ENCODE measurements at places on chromosomes 2 and 18. TPM values are rescaled to one million over a fixed set of nuclear protein-coding genes. Genes with fewer than 3 reads are reported as not detected.

DNA sequence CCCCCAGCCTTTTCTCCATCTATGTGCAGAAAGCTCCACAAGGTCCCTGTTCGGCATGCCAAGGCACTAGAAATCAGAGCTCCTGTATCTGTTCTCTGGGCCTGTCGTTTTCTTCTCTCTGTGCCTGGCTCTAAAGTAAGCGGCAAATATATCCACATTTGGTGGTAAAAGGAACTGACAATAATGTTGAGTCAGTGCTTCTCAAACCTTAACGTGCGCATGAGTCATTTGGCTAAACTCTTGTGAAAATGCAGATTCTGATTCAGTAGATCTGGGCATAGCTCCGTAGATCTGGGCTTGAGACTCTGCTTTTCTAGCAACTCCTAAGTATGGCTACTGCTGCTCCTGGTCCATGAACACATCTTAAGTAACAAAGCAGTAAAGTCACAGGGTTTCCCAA lies 16.5 kb upstream of the ACSL3 start:
- H3K27ac ChIP-seq, result peak overlapping the region; percentile 1
- H3K4me1 ChIP-seq, result peaks cover 10% of the 10 kb centered on the region
- no peak overlapping the region for H3K4me3 ChIP-seq
- no peaks in the 10 kb centered on the region for H3K27me3 ChIP-seq

- no peaks in the 10 kb centered on the region for H3K27me3 ChIP-seq
- H3K4me1 ChIP-seq, result peaks cover 3% of the 10 kb centered on the region
- no peak for DNase-seq
- H3K27ac ChIP-seq, result peak overlapping the region; percentile 74
These were observed 31.1 kb upstream of the EIF2AK3 start for GRCh38 chr2:88658326-88658725.

DNA sequence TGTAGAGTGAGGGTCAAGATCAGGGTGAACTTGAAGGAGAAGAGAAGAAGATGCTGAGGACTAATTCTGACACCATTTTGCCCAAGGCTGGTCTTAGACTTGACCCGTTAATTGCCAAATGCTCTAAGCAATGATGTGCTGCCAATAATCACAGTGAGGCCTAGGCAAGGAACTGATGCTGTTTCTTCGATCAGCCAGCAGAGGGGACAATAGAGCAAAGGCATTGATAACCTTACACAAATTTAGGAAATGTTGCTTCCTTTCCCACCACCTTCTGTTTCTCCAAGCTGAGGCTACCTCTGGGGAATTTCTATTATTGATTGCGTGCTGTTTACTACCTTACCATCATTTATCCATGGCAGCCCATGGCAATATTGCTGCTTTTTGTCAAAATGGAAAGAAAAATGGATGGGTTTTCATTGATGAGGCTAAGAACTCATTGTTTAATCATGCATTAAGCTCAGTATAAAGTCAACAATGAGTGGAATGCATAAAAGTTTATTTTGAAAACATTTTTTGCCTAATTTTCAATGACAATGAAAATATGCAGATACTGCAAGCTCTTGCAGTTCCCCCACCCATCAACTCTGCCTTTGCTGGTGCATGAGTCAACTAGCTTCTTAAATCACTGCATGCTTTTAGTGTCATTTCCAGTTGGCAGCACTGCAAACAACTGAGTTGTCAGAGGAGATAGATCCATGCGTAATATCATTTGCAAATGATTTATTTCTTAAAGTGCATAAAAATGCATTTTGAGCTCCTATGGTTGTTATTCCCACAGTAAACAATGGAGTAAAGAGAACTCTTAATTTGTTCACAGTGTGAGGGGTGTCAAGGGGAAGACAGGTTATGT lies 116.4 kb upstream of the NYAP2 start:
- H3K27ac ChIP-seq, result no peak overlapping the region
- no peak for DNase-seq
- H3K27me3 ChIP-seq, result no peaks in the 10 kb centered on the region
- H3K4me1 ChIP-seq, result no peaks in the 10 kb centered on the region

The VWC2L gene
- total RNA-seq, result not detected

GRCh38 chr2:54519841-54520459 lies 63.8 kb downstream of the SPTBN1 start:
- H3K4me3 ChIP-seq, result no peak overlapping the region
- no peaks in the 10 kb centered on the region for H3K27me3 ChIP-seq
- H3K36me3 ChIP-seq, result no peaks in the 10 kb centered on the region
- H3K4me1 ChIP-seq, result peaks cover 61% of the 10 kb centered on the region

The TNFRSF11A gene
- total RNA-seq, result 1.7 TPM

GRCh38 chr2:168567836-168568235 lies 111.8 kb downstream of the CERS6 start:
- H3K36me3 ChIP-seq, result no peaks in the 10 kb centered on the region
- H3K4me1 ChIP-seq, result no peaks in the 10 kb centered on the region

The NEU4 gene
- not detected for total RNA-seq

DNA sequence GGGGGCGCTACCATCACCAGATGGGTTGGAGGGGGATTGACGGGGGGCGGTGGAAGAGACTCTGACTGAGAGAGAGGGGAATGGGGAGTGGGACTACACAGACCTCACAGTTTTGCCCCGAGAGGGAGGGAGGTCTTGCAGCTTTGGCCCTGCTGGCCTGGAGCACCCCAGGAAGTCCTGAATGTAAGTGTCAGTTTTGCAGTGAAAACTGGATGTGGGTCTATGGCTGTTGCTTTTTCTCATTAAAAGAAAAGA lies 2.4 kb downstream of the TCF7L1 start:
- H3K4me1 ChIP-seq, result peaks cover 18% of the 10 kb centered on the region
- H3K36me3 ChIP-seq, result no peaks in the 10 kb centered on the region
- H3K27me3 ChIP-seq, result peaks cover 6% of the 10 kb centered on the region
- no peak for DNase-seq

The COL4A3 gene
- 46.4 TPM for total RNA-seq

DNA sequence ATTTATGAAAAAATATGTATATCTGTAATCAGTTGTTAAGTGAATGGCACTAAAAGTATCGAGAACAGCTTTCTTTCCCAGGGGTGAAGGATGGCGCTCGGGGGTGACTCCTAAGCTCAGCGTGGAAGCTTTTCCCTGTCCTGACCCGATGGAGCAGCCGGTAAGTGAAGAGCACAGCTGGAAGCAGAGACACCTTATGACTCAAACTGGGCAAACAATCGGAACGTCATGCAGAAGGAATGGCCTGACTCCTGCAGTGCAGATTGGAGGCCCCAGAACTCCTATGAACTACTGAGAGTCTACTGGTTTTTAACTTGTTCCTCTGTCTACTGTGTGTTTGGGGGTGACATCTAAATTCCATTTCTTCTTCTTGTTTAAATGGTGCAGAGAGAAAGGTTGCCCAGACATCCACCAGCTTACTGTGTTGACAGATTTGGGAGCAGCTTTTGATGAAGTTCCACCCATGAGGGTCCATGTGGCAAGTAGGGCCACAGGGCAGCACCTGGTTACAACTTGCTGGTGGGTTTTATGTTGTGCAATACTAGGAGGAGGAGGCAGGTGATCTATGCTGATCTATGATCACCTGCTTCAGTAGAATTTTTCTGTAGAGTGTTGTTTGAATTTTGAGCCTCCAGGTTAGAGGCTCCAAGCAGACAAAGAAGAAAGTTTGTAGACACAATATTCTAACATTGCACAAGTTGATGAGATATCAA lies 52.8 kb upstream of the TMEM182 start:
- no peaks in the 10 kb centered on the region for H3K27me3 ChIP-seq
- no peak overlapping the region for H3K27ac ChIP-seq
- H3K36me3 ChIP-seq, result no peaks in the 10 kb centered on the region
- H3K4me1 ChIP-seq, result no peaks in the 10 kb centered on the region

DNA sequence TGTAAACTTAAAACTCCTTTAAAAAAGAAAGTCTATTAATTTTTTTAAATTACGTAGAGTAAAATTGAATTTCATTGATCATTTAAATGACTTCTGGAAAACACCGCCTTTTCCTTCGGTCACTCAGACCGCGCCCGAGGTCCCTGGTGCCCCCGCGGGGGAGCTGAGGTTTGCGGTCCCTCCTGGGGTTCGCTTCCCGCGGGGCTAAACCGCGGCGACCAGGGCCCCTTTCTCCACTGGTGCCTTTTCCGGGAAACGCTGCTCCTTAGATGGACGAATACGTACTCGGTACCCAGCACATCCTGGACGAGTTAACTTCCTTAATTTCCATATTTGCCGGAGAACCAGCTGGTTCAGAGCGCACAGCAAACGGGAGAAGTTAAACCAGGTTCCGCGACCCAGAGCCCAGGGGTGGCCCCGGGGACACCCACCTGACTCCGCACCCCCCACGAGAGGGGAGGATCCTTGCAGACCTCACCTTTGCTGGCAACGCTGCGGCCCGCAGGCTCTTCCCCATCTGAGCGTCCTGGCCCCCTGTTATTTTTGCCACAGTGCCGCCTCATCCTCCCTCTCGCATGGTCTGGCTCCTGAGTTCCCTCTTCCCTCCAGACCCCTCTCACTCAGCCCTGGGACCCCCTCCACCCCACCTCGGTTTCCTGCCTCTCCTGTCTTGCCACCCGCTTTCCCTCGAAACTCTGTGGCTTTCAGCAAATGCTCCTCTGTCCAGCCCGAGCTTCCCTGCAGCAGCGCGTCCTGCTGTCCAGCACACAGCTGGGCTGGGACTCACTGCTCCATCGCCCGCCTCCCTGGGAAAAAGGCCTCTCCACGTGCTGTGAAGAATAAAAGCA lies 420.0 kb upstream of the MYT1L start:
- no peaks in the 10 kb centered on the region for H3K27me3 ChIP-seq
- no peaks in the 10 kb centered on the region for H3K36me3 ChIP-seq
- DNase-seq, result no peak
- H3K27ac ChIP-seq, result no peak overlapping the region
- H3K4me3 ChIP-seq, result no peak overlapping the region
- H3K4me1 ChIP-seq, result no peaks in the 10 kb centered on the region

GRCh38 chr2:50781646-50782045 lies 250.3 kb downstream of the NRXN1 start:
- no peaks in the 10 kb centered on the region for H3K36me3 ChIP-seq
- DNase-seq, result no peak
- no peaks in the 10 kb centered on the region for H3K4me1 ChIP-seq
- no peak overlapping the region for H3K4me3 ChIP-seq
- H3K27me3 ChIP-seq, result no peaks in the 10 kb centered on the region

- H3K4me1 ChIP-seq, result no peaks in the 10 kb centered on the region
- H3K27me3 ChIP-seq, result no peaks in the 10 kb centered on the region
- DNase-seq, result no peak
- H3K27ac ChIP-seq, result no peak overlapping the region
- H3K36me3 ChIP-seq, result no peaks in the 10 kb centered on the region
- H3K4me3 ChIP-seq, result no peak overlapping the region
These were observed 16.6 kb upstream of the DYNC1I2 start for GRCh38 chr2:171670655-171671054.

DNA sequence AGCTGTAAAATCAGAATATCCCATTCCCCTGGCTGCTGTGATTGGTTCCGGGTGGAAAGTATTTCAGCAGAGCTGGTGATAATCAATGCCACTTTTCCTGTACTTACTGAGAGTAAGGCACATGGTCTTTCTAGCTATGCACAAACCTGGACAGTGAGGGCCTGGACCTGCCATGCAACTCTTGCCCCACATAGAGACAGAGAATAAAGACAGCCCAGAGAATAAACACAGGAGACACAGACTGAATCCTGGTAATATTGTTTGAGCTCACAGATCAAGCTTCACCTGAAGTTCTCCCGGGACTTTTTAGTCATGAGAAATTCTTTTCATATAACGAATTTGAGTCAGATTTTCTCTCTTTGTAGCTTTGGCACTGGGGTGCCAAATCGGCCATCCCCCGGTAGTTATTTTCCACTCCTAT lies 81.9 kb downstream of the ACAA2 start:
- no peak overlapping the region for H3K4me3 ChIP-seq
- no peak for DNase-seq
- H3K27ac ChIP-seq, result no peak overlapping the region
- H3K4me1 ChIP-seq, result peaks cover 16% of the 10 kb centered on the region
- no peaks in the 10 kb centered on the region for H3K27me3 ChIP-seq
- no peaks in the 10 kb centered on the region for H3K36me3 ChIP-seq

- H3K4me1 ChIP-seq, result peaks cover 64% of the 10 kb centered on the region
- no peak overlapping the region for H3K4me3 ChIP-seq
- no peak for DNase-seq
- H3K27me3 ChIP-seq, result no peaks in the 10 kb centered on the region
- peak overlapping the region; percentile 13 for H3K27ac ChIP-seq
These were observed 65.1 kb downstream of the MAP4K4 start for GRCh38 chr2:101762451-101763171.

The NEU2 gene
- not detected for total RNA-seq

The SP5 gene
- 4.7 TPM for total RNA-seq

The AGXT gene
- not detected for total RNA-seq

The RNF144A gene
- 13.9 TPM for total RNA-seq

DNA sequence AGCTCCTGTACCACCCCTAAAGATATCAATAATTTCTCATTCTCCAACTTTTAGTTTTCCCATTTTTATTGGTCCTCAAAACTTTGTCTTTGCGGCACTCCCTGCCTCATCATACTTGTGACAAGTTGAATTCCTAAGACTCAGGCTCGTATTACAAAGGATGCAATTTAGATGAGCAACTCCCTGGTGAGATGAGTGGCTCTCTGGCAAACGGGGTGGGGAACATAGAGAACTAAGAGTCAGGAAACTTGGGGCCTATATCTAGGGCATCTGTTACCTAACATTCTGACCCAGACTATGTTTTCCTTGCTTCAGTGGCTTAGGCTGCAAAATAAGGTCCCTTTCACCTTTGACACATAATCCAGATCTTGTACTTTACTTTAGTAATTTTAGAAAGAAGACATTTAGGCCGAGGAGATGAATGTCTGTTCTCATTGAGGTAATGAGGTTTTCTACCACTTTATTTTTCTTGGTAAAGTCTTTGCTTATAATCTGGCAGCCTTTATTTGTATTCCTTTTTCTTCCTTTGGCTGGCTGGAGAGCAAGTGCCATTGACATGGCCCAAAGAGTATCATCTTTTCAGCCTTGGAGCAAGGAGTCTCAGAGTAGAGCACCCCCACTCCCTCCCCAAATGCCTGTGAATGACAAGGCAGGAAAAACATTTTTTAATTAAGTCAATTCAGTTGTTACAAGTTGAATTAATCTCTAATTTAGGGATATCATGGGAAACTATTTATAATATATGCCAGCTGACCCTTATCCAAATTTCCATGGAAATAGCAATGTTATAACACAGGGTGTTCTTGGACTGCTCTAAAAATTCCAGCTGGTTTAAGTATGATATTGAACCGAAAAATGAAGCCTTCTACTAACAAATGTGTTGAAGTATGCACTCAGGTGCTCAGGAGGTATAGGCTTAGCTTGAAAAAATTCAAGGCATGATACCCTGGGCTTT lies 15.2 kb downstream of the TSPYL6 start:
- no peaks in the 10 kb centered on the region for H3K27me3 ChIP-seq
- no peaks in the 10 kb centered on the region for H3K36me3 ChIP-seq
- H3K27ac ChIP-seq, result no peak overlapping the region
- no peaks in the 10 kb centered on the region for H3K4me1 ChIP-seq
- DNase-seq, result no peak
- H3K4me3 ChIP-seq, result no peak overlapping the region

DNA sequence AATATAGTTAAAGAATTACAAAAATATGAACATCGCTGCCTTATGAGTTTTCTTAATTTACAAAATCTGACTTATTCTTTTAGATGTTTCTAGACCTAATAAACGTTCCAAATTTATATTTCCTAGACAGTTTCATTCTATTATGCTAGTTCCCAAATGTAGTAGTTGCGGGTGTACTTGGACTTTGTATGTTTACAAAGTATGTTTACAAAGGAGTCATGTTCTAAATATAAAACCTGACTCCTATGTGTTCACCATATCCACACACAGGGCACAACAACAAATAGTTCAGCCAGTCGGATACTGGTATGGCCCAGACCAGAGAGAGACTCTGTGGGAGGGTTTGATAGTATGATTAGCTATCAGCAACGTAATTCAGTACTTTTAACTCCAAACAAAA lies 230.7 kb downstream of the KCNH7 start:
- no peaks in the 10 kb centered on the region for H3K4me1 ChIP-seq
- no peak overlapping the region for H3K4me3 ChIP-seq
- DNase-seq, result no peak
- H3K27ac ChIP-seq, result no peak overlapping the region
- no peaks in the 10 kb centered on the region for H3K27me3 ChIP-seq
